Upper lobe of right lung (tissue), 1 donor: ENCODE measurements at places on chromosomes 2 and 18. TPM values are rescaled to one million over a fixed set of nuclear protein-coding genes. Genes with fewer than 3 reads are reported as not detected.

DNA sequence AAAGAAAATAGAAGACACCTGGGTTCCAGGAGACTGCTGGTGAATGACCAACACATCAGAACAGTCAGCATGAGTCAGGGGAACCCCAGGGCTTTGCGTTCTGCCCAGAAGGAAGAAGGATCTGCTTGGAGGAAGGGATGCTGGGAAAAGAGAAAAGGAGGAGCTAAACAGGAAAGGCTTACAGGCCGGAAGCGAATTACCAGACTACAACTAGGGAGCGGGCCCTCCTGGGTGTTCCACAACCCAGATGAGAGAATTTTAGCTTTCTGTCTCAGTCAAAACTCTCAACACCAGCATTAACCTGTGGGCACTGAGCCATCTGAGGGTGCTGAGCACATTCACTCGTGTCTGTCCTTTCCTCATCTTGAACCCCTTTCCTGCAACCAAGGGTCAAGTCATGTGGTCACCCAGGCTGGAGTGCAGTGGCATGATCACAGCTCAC lies 19.2 kb downstream of the CDC42EP3 start:
- no peaks in the 10 kb centered on the region for H3K27me3 ChIP-seq
- H3K4me3 ChIP-seq: no peak overlapping the region
- H3K4me1 ChIP-seq: peaks cover 90% of the 10 kb centered on the region
- H3K36me3 ChIP-seq: no peaks in the 10 kb centered on the region
- H3K27ac ChIP-seq: peak overlapping the region; percentile 77

- H3K27ac ChIP-seq: no peak overlapping the region
- DNase-seq: no peak
- no peaks in the 10 kb centered on the region for H3K36me3 ChIP-seq
- H3K4me1 ChIP-seq: no peaks in the 10 kb centered on the region
- H3K4me3 ChIP-seq: no peak overlapping the region
- no peaks in the 10 kb centered on the region for H3K27me3 ChIP-seq
Observed at GRCh38 chr2:22037274-22037673, 913.5 kb downstream of the TDRD15 start.

GRCh38 chr18:59228351-59228750 lies 8.4 kb downstream of the GRP start:
- no peak overlapping the region for H3K27ac ChIP-seq
- H3K4me1 ChIP-seq: no peaks in the 10 kb centered on the region
- H3K27me3 ChIP-seq: peaks cover 7% of the 10 kb centered on the region
- no peak overlapping the region for H3K4me3 ChIP-seq

- no peak overlapping the region for H3K4me3 ChIP-seq
- H3K36me3 ChIP-seq: no peaks in the 10 kb centered on the region
- H3K4me1 ChIP-seq: no peaks in the 10 kb centered on the region
- no peaks in the 10 kb centered on the region for H3K27me3 ChIP-seq
- no peak overlapping the region for H3K27ac ChIP-seq
- DNase-seq: no peak
Observed at GRCh38 chr2:56589835-56590234, 406.0 kb downstream of the CCDC85A start.

The TUBA4B gene
- not detected for total RNA-seq

The SKA1 gene
- 0.52 TPM for total RNA-seq
